ENCODE measurements at places on chromosomes 5 and 9. TPM values are rescaled to one million over a fixed set of nuclear protein-coding genes. Genes with fewer than 3 reads are reported as not detected.

The NINJ1 gene
- total RNA-seq = 150 TPM

The AHRR gene
- total RNA-seq = 32.1 TPM

The CAMK4 gene
- total RNA-seq = 5.8 TPM

The COL15A1 gene
- total RNA-seq = 5.8 TPM

The LRRC19 gene
- total RNA-seq = not detected

The RIGI gene
- total RNA-seq = 37.9 TPM

The EPB41L4A gene
- 26.5 TPM for total RNA-seq

The ZNF883 gene
- 4.1 TPM for total RNA-seq
